Stimulated activated CD8-positive, alpha-beta memory T cell treated with anti-CD3 and anti-CD28 coated beads, Interleukin-4, amount 100 ng/mL, for 48 hours (primary cell): ENCODE measurements at places on chromosomes 6 and 20.

GRCh38 chr6:1871724-1872315 is 262.1 kb downstream of the FOXC1 start:
- no peak for DNase-seq

DNA sequence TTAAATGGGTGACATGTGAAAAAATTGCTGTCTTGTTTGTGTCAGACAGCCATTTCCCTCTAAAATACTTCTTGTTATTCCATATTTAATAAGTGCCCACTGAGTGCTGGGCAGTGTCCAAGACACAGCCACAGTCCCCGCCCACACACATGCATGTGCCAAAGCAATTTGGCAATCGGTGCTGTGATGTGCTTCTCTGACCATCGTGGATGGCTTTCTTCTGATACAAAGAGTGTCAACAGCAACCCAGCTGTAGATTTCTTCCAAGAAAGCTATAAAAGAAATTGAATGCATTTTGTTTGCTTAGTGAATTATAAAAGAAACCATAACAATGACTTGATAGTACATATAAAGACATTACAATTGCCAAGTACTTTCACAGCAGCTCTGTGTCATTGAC is 140.5 kb upstream of the ATXN1 start:
- DNase-seq = no peak

DNA sequence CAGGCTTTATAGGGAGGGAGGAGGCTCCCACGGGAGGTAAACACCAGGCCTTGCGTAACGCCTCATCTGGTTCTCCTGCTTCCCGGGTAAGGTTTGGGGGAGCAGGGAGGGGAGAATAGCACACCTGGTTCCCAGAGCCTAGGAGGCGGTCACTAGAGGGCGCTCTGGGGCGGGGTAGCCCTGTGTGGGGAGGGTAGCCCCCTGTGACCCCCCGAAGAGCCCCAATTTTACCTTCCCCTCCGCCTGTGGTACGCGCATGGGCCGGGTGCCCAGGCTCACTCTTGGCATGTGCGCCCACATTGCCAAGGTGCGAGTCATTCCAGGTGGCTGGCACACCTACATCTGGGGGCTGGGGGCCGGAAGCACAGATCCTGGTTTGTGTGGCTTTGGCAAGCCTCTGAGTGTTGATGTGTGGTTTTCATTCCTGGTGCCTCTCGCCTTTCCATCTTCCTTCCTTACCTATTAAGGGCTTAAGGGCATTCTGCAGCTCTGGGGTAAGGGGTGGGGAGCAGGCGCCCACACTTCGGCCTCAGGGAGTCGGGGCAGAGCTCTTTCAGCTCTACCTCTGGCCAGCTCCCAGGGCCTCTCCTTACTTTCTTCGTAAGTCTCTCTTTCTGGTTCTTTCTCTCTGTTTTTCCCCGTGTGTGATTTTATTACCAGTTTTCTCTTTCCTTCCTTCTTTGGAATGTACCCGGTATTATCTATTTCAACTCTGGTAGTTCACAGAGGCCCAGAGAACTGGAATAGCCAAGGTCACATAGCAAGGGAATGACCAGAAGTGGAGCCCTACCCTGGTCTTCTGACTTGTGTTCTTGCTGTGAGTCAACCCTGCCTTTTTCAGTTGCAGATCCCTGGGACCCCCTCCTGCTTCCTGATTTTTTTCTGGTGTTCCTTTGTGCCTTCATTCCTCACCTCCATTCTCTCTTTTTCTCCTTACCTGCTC is 492 bp upstream of the RNF39 start:
- DNase-seq = peak; percentile 60

DNA sequence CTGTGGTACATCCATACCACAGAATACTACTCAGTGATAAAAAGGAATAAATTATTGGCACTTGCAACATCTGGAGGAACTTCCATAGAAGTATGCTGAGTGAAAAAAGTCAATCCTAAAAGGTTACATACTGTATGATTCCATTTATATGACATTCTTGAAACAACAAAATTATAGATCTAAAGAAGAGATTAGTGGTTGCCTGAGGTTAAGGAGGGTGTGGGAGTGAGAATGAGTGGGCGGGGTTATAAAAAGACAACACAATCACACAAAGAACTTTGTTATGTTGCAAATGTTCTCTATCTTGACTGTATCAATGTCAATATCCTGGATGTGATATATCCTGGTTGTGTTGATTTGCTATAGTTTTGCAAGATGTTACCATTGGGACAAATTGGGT is 21.2 kb downstream of the SNRPB start:
- no peak for DNase-seq

- no peak for DNase-seq
Measured at GRCh38 chr6:41056768-41057490, 3.9 kb downstream of the APOBEC2 start.

- DNase-seq = no peak
Measured at GRCh38 chr6:73032586-73032985, 192.7 kb downstream of the KHDC1L start.

DNA sequence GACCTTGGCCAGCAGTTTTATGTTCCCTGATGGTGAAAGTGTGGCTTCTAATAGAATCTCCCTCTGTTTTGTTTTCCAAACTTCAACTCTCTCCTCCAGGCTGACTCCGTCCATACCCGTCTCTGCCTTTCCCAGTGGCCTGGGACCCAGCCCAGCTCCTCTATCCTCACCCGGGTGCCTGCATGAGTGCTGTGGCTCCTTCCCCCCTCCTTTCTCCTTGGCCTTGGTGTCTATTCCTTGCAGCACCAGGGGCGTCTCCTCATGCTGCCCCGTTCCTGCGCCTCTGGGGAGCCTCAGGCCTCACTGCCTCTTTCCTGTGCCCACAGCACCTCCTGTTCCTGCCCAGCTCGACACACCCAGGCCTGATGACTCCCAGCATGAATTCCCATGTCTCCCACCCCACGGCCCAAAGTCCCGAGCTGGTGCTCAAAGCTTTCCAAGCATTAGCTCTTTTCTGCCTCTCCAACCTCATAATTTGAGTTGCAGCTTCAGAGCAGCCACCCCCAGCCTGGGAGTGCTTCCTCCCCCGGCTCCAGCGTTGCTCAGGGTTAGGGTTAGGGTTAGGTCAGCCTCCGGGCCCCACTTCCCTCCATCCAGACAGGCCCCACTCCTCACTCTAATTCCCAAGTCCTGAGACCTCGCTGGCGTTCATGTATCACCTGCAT is 56.3 kb upstream of the AFDN start:
- DNase-seq = no peak
